Stimulated activated CD4-positive, alpha-beta T cell treated with anti-CD3 and anti-CD28 coated beads, Interleukin-15, amount 100 ng/mL, for 48 hours (primary cell): ENCODE measurements at places on chromosomes 16 and 17.

DNA sequence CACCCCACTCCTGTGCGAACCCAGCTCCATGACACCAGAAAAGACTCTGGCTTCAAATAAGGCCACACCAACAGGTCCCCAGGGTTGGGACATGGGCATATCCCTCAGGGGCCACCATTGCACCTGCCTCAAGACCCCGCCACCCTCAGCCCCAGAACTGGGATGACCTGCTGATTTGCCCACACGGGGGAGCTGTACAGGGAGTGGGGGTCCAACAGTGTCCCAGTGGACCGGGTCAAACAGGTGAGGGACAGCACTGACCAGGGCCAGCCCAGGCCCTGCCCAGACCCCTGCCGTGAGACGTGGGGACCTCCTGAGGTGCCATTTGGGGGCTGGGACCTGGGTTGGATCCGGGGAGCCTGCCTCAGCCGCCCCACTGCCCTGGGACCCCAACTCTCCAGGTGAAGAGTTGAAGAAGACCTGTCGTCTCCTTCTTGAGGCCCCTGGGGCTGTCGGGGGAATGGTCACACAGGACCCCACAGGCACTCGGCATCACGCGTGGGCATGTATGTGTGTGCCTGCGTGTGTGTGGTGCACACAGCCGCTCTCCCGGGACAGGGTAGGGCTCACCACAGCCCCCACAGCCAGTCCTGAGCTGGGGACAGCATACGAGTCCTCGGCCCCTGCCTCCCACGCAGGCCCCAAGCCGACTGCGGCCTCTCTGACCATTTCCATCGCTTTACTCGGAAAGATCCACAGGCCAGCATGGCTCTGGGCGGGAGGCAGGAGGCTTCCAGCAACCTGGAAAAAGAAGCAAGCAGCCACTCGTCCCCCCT lies 34.2 kb upstream of the ZNF469 start:
- DNase-seq: no peak

- no peak for DNase-seq
Observed at GRCh38 chr17:27366437-27366836, 72.5 kb downstream of the WSB1 start.

GRCh38 chr17:35616536-35616935 lies 29.4 kb downstream of the AP2B1 start:
- no peak for DNase-seq

DNA sequence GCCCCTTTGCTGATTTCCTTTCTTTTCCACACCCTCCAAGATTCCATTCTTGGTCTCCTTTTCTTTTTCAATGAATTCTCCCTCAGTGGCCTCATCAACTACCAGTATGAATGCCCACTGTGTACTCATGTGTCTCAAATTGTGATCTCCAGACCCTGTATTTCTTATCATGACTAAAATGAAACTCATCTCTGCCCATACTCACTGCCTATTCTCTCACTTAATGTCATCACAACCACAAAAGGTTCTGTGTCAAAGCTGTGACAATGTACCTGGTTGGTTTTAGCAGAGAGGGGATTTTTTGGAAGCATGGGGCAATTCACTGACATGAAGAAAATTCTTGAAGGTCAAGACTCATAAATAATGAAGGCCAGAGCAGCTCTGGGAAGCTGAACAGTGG lies 11.5 kb upstream of the TBX4 start:
- no peak for DNase-seq

DNA sequence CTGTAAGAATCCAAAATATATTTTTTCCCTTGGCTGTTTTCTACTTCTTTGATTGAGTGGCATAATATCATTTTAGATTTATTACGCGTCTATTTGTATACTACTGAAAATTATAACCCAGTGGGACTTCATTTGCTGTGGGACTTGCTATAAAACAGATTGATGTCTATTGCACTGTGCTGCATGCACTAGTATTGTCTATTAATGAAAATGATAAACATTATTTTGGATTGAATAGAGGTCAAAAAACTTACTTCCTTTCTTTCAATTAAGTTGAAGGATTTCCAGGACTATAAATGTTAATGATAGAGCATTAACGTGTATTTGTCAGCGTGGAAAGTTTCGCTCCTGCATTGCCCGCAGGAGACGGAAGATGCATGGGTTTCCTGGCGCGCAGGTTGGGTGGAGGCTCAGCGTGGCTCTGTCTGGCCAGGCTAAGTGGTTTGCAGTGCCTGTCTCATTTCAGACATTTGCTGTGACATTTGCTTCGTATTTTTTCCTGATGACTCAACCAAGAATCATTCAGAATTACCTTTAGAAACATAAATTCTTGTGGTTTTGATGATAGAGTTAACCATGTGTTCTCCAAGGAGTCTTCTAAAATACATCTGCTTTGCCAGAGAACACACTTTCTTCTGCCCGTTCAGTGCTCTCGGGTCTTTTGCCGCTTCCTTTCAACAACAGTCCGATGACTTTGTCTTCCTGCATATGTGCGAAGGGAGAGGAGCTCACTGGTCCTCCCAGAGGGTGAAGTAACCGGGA lies 216.7 kb downstream of the RPTOR start:
- DNase-seq: peak; percentile 64

GRCh38 chr17:979539-980405 lies at the start of gene NXN:
Gene NXN (minus strand): TSS chr17:979776.
- DNase-seq: peak; percentile 74

DNA sequence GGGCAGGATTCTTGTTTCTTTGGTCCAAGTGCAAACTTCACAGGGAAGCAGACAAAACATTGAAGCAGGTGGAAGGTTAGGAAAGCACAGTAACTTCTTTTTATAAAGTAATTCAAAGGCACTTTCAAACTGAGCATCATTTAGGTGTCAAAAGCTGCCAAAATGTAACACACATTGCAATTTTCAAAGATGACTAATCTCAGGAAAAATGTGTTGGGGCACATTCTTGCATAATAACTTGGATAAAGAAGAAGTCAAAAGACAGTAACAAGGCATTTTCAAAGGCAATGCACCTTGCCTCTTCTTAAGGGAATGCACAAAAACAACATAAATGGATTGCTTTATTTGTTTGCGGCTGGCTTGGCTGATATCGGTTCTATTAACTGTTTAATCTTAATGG lies 3.6 kb downstream of the KCNJ2 start:
- no peak for DNase-seq

DNA sequence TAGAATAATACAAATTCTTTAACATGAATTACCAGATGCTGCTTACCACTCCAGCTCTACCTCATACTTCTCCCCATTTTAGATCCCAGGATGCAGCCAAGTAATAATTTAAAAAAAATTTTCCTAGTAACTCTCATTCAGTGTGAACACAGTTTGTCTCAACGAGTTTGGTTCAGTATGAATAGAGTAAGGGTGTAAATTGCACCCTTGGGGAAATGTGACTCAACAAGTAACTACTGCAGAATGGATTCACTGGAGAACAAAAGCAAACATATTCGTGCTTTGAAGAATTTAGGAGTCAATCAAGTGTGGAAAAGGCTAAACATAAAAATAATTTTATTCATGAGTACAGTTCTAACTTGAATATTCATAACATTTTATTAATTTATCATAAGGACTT lies 23.0 kb downstream of the KCNJ16 start:
- DNase-seq: no peak

- DNase-seq: no peak
Observed at GRCh38 chr16:15887283-15887682, 1.1 kb downstream of the CEP20 start.

GRCh38 chr17:30220414-30220813 lies 15.1 kb downstream of the SLC6A4 start:
- no peak for DNase-seq

- DNase-seq: no peak
Observed at GRCh38 chr16:82882982-82883835, 256.4 kb downstream of the CDH13 start.

GRCh38 chr17:27878776-27879562 lies 14.2 kb downstream of the LYRM9 start:
- peak; percentile 23 for DNase-seq

DNA sequence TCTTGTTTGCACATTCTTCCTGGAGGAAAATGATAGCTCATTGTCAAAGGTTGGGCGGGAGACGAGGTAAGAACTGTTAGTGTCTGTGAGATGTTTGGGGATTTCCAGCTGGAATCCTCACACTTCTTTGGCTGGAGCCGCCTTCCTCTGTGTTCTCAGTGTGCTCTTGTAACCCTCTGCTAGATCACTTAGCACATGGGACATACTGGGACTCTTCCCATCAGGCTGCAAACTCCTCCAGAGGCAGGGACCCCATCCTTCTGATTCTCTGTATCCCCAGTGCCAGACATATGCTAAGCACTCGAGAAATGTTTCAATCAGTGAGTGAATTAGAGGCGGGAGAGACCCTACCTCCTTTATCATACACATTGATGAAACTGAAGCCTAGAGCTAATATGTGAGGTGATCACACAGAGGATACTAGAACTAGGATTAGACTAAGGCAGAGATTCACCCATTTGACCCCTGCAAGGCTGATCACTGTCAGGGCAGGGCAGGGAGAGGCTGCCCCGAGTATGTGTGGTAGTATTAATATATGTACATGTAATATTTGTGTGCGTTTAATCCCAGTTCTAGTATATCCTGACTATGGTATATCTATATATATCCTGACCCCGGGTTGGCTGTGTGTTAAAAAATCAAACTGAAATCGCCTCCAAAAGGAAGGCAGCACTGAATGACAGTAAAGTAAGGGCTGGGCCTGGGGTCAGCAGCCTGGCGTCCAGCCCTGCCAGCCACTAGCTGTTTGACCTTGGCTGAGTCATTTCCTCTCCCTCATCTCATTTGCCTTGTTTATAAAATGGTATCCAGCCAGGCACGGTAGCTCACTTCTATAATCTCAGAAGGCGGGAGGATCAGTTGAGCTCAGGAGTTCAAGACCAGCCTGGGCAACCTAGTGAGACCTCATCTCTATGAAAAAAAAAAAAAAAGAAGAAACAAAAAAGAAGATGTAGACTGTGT lies 75.5 kb upstream of the TBX2 start:
- no peak for DNase-seq

- DNase-seq: no peak
Observed at GRCh38 chr17:9371019-9371418, 204.6 kb downstream of the STX8 start.

DNA sequence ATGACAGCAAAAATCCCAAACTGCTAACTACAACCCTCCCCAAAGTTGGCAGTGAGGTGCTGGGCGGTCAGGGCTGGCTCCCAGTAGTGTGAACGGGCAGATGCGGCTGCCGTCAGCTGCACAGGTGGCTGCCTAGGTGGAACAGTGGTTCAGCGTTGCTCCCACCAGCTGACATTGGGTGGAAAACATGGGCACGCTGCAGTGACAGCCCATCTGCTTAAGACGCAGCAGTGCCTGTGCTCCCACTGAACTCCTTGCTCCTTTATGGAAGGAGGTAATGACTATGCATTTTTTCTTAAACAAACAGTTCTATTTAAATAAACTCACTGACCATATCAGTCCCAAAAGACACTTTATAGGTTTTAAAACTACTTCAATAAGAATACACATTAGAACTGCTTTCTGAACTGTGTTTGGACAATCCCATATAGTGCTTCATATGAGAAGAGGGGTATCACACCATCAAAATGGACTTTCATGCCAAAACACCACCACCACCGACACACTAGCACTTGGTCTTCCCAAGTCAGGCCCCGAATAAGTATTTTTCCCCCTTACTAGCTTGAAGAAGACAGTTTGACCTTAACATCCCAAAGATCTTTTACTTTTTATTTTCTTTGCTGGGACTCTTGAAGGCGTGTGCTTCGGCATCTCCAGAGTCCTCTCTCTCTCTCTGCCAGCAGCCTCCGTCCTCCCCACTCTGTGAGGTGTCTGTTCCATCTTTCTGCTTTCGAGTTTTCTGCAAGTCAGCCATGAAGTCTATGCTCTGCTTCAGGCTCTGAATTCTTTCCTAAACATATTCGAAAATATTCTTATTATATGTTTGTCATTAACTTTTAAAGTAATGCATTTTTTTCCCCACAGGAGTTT lies 34.4 kb downstream of the BRD7 start:
- DNase-seq: no peak

- no peak for DNase-seq
Observed at GRCh38 chr16:1044460-1045309, 27.9 kb upstream of the SSTR5 start.

- DNase-seq: no peak
Observed at GRCh38 chr16:65559846-65560245, 438.0 kb upstream of the CDH11 start.

DNA sequence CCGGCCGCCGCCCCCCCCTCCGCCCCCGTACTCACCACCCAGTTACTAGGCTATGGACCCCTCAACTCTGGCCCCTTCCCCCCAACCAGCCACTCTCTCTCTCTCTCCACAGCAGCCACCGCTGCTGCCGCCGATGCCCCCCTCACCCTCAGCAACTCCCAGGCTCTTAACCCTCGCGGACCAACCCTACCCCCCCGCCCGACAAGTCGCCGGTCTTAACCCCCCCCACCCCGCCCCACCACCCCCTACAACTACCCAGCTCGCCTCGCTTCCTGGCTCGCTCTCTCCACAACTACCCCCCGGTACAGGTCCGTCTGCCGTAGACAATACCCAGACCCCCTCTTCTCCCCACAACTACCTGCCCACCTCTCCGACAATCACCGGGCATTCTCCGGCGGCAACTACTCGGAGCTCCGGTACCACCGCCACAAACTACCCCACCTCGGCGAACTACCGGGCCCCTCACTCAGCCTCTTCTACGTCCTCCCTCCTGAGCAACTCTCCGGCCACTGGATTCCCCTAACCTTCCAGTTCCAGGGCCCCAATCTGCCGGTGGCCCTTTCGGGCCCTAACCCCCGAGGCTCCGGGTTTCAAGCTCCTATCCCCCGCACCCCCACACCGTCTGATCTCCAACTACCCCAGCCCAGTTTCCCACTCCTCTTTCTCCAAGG lies 702 bp downstream of the PHF23 start:
- no peak for DNase-seq

DNA sequence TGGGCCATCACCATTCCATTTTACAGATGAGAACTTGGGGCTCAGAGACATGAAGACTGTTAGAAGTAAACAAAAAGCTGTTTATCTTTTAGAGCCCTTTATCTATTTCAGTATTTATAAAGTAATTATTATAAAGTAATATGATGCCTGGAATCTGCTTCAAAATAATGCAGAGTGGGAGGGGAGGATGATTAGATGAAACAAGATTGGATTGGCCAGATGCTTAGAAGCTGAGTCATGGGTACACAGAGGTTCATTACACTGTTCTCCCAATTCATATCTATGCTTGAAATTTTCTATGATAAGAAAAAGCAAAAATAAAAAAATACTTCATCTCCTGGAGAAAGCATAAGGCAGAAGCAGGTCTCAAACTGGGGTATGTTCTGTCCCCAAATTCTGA lies 29.4 kb downstream of the TOM1L2 start:
- DNase-seq: no peak

DNA sequence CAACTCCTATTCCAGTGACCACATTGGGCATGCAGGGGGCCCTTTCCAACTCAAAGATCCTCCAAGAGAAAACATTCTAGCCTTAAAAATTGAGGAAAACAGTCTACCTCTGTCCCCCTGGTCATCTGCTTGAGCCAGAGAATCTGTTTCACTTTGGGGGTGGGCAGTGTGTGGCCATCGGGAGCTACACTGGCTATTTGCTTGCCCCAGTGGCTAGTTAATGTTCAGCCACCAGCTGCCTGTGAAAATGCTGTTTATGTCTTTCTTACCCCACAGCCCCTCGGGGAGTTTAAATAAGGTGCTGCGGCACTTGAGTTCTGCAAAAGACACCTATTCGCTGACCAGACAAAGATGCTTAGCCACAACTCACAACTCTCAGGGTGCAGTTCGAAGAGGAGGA lies 43.4 kb downstream of the GNAO1 start:
- no peak for DNase-seq
